ENCODE measurements at places on chromosomes 2 and 18.

DNA sequence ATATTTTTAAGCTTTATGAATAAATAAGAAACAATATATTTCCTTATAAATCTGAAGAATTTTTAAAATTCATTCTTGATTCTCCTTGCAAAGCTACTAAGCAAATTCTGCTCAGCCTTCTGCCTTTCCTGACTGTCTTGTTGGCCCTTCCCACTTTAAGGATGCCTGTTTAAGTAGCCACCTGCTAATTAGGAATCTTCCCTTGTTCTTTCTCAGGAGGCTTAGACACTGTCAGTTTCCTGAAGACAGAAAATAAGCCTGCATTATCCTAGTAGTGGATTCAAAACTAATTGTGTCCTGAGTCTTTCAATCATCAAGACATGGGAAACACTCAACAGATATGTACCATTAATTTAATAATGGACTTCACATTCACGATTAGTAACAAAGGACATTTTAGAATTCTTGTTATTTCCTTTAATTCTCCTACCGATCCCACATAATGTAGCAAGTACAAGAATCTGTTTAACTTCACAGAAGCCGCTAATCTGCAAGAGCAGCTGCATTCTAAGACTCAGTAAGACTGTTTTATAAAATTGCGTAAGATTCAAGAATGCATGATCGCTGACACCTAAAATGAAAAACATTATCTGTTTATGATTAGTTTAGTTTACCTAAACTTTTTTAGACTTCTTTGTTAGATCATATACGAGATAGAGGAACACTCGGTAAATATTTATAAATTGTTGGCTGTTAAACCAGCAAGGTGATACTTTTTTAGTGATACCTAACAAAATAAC is 445.4 kb upstream of the DSEL start:
- no peak for DNase-seq

DNA sequence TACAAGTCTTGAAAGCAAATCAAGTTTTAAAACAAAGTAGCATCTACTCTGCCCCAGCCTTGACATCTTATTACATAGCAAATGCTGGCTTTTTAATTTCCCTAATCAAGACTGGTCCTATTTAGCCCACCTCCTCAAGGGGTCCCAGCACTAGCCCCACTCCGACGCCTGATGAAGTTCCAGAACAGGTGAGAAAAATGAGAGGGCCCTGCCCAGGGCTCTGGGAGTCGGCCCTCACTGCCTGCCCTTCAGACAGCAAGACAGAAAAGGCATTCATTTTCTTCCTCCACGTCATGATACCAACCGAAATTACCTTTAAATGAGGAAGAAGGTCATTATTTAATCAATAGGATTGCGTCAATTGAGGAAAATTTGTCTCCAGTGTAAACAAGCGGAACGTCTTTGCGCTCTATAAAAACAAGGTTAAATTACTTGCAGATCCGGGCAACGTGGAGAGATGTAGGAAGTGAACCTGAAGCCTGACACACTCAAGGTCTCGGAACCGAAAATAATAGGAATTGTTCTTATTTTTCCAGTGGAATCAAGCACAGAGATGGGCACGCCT is 170.6 kb upstream of the PKDCC start:
- DNase-seq, result no peak

DNA sequence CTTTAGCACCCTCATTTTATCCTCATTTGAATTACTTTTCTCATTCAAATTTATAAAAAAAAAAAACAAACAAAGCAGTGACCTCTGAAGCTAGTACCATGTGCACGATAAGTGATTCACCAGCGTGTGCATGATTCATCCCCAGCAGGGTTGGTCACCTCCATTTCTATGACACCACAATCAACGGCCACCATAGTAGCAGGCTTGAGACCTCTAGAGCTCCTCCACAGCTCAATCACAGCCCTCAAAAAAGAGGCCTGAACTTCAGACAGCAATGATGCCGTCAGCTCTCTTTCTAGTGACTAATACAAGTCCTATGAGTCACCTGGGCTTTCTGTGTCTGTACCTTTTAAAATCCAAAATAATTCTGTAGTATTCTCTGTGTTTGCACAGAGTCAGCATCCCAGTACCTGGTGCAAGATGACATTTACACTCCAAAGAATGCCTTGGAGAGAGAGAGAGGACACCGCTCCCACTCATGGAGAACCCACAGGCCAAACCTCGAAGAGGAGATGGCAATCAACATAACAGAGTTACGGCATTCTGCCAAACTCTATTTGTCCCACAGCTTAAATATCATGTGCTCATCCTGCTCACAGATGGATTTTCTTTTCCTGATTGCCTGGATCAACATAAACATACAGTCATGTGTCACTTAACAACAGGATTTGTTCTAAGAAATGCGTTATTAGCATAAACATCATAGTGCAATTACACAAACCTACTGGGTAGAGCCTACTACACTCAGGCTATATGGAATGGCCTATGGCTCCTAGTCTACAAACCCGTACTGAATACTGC is 58.7 kb downstream of the L3MBTL4 start:
- DNase-seq, result no peak

- no peak for DNase-seq
Measured at GRCh38 chr2:216633616-216634369, 573 bp downstream of the IGFBP2 start.

GRCh38 chr18:73043611-73044010 is 175.8 kb upstream of the NETO1 start:
- no peak for DNase-seq

DNA sequence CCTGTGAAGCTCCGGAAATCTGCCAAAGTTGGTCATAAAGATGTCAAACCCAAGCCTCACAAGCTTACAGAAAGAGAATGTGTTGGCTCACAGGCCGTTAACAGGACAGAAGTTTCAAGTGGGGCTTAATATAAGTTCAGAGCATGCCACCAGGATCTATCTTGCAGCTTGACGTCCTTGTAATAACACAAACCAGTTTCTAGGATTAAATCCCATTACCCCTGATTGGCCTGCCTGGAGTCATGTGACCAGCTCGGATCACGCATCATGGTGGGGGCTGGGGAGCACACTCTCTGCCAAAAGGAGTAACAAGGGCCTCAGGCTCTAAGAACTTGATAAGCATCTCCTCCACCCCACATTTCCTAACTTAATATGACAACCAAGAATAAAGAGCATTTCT is 38.9 kb upstream of the SCG2 start:
- DNase-seq, result no peak

- DNase-seq, result no peak
Measured at GRCh38 chr2:233422050-233422639, 67.9 kb downstream of the DGKD start.

DNA sequence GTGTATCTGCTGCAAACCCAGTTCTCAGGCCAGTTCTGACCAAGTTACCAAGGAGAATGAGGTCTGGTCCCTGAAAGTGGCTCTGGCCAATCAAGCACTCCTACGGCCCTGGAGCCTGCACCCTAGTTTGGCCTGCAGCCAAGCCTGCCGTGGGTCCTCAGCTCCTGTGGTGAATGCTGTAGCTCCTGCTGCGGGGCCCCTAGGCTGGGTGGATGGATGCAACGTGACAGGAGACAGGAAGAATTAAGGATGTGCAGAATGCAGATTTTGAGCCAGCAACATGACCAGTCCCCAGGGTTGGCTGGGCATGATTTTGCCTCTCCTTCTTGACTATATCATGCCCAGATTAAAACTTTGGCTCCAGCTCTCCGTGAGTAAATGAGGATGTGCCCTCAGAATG is 97.2 kb downstream of the SMAD7 start:
- DNase-seq, result no peak

GRCh38 chr2:71578767-71579342 is 125.5 kb downstream of the DYSF start:
- DNase-seq, result no peak

DNA sequence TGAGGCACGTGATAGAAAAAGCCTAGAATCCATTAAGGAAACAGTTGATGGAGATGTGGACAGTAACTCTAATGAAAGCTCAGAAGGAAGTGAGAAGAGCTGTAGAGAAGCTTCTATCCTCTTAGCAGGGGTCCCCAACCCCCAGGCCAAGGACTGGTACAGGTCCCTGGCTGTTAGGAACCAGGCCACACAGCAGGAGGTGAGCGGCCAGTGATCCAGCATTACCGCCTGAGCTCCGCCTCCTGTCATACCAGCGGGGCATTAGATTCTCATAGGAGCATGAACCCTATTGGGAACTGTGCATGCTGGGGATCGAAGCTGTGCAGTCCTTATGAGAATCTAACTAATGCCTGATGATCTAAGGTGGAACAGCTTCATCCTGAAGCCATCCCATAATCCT is 8.7 kb upstream of the IMP4 start:
- no peak for DNase-seq
